ENCODE measurements at places on chromosomes 5 and 9.

GRCh38 chr9:88503845-88504764 is 30.9 kb upstream of the NXNL2 start:
- peaks cover 5% of the 10 kb centered on the region for H3K27me3 ChIP-seq
- no peak for DNase-seq
- no peak overlapping the region for H3K4me3 ChIP-seq
- no peak overlapping the region for H3K27ac ChIP-seq
- peaks cover 7% of the 10 kb centered on the region for H3K4me1 ChIP-seq

DNA sequence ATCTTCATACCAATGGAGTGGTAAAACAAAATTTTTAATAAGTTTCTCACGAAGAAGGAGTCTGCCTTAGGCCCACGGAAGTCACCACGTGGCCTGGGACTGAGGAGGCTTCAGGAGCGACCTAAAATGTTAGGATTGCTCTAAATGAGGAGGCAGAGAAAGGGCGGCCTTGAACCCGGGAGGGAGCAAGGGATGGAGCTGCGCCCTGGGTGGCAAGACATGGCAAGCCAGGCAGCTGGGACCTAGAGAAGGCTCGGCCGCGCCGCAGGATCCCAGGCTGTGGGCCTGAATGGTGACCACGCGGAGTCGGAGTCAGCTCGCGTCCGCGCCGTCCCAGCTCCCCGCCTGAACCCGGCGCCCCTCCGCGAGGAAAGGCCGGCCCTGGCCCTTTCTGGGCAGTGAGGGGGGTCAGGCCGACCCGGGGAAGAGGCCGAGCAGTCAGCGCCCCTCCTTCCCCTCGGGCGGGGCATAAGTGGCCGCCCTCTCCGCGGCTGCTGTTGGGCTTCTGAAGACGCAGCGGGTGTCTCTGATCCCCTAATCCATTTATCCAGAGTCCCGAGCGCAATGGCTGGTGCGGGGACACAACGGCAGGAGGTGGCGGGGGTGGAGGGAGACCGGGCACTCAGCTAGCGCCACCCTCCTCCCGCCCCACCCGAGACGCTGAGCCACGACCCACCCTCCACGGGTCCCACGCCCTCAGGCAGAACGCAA is 10.6 kb downstream of the IRX1 start:
- DNase-seq: no peak
- H3K4me1 ChIP-seq: peaks cover 11% of the 10 kb centered on the region
- H3K36me3 ChIP-seq: peaks cover 7% of the 10 kb centered on the region
- H3K4me3 ChIP-seq: no peak overlapping the region

DNA sequence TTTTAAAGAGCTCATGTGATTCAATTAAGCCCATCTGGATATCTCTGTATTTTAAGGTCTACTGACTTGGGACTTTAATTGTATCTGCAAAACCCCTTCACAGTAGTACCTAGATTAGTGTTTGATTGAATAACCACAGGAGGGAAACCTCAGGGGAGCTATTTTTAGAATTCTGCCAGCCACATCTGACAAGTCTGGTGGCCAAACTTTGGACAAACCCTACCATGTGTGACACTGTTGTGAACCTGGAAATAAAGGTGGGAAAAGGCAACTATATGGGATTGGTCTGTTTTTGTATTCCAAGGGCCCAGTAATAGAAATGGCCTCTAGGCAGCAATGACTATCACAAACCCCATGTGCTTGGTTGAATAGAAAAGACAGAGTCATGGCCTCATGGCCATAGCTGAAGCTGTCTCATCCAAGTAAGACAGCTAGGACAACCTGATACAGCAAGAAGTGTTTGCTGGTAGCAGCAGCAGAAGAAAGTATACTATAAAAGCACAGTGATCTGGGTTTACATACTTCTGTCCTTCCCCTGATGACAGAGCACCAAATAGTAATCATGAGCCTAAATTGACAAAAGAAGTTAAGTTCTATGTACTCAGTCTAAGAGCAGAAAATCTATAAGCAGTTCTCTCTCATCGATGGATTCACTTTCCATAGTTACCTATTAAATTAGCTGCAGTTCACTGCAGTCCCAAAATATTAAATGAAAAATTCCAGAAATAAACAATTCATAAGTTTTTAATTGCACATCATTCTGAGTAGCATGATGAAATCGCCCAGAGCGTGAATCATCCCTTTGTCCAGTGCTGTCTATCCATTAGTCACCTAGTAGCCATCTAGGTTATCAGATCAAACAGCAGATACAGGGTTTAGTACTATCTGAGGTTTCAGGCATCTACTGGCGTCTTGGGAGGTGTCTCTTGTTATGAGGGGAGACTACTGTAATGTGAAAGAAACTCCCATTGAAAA is 189.8 kb downstream of the ARHGAP26 start:
- H3K4me3 ChIP-seq: peak overlapping the region; percentile 38
- peak overlapping the region; percentile 62 for H3K27ac ChIP-seq
- no peaks in the 10 kb centered on the region for H3K27me3 ChIP-seq
- H3K36me3 ChIP-seq: peaks cover 18% of the 10 kb centered on the region
- H3K4me1 ChIP-seq: peaks cover 49% of the 10 kb centered on the region

DNA sequence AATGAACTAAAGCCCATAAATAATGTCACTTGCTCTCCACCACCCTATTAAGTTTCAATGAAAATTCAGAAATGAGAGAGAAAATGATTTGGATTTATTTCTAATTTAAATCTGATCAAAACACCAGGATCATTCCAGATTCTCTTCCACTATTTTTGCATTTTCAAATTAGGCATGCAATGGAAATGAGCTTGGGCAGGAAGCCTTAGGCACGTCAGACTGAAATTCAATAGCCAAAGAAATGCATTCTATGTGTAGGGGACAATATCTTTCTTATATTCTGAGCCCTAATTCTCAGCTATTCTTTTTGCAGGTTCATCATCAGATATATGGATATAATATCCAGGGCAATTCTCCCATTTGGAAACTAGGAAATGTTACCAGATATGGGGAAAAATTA is 132.8 kb downstream of the MCTP1 start:
- H3K36me3 ChIP-seq: peaks cover 15% of the 10 kb centered on the region
- H3K4me1 ChIP-seq: peaks cover 3% of the 10 kb centered on the region
- no peak overlapping the region for H3K27ac ChIP-seq
- H3K4me3 ChIP-seq: no peak overlapping the region
- peaks cover 8% of the 10 kb centered on the region for H3K27me3 ChIP-seq

DNA sequence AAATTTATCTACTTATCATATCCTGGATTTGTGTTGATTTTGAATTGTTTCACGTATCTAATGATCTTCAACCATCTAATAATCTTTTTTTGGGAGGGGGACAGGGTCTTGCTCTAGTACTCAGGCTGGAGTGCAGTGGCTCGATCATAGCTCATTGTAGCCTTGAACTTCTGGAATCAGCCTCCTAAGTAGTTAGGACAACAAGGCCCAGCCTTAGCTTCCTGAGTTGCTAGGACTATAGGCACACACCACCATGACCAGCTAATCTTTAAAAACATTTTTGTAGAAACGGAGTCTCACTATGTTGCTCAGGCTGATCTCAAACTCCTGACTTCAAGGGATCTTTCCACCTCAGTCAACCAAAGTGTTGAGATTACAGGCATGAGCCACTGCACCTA is 34.6 kb downstream of the MRPS27 start:
- H3K27me3 ChIP-seq: no peaks in the 10 kb centered on the region
- peaks cover 5% of the 10 kb centered on the region for H3K36me3 ChIP-seq
- no peaks in the 10 kb centered on the region for H3K4me1 ChIP-seq
- H3K4me3 ChIP-seq: no peak overlapping the region

GRCh38 chr5:143551820-143552251 is 148.3 kb upstream of the NR3C1 start:
- H3K4me1 ChIP-seq: peaks cover 9% of the 10 kb centered on the region
- peak overlapping the region; percentile 1 for H3K27ac ChIP-seq
- H3K36me3 ChIP-seq: peaks cover 6% of the 10 kb centered on the region
- DNase-seq: no peak
- H3K27me3 ChIP-seq: peaks cover 7% of the 10 kb centered on the region

DNA sequence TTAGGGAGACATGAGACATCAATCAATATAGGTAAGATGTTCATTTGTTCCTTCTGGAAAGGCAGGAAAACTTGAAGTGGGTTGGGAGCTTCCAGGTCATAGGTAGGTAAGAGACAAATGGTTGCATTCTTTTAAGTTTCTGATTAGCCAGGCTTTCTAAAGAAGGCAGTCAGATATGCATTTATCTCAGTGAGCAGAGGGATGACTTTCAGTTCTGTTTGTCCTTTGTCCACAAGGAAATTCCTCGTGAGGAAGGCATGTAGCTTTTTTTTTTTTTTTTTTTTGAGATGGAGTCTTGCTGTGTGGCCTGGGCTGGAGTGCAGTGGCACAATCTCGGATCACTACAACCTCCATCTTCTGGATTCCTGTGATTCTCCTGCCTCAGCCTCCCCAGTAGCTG is 155.3 kb upstream of the ABCA1 start:
- no peak overlapping the region for H3K27ac ChIP-seq
- no peaks in the 10 kb centered on the region for H3K4me1 ChIP-seq
- no peaks in the 10 kb centered on the region for H3K36me3 ChIP-seq
- H3K27me3 ChIP-seq: no peaks in the 10 kb centered on the region
- H3K4me3 ChIP-seq: no peak overlapping the region
- DNase-seq: no peak

- H3K36me3 ChIP-seq: no peaks in the 10 kb centered on the region
- H3K4me3 ChIP-seq: peak overlapping the region; percentile 37
- peaks cover 29% of the 10 kb centered on the region for H3K4me1 ChIP-seq
- DNase-seq: no peak
- H3K27me3 ChIP-seq: no peaks in the 10 kb centered on the region
Measured at GRCh38 chr5:59579101-59579823, 314.3 kb downstream of the PDE4D start.

- no peaks in the 10 kb centered on the region for H3K4me1 ChIP-seq
- no peak for DNase-seq
- no peaks in the 10 kb centered on the region for H3K36me3 ChIP-seq
- H3K27ac ChIP-seq: no peak overlapping the region
- no peaks in the 10 kb centered on the region for H3K27me3 ChIP-seq
Measured at GRCh38 chr9:35517552-35518224, 27.8 kb downstream of the RUSC2 start.

DNA sequence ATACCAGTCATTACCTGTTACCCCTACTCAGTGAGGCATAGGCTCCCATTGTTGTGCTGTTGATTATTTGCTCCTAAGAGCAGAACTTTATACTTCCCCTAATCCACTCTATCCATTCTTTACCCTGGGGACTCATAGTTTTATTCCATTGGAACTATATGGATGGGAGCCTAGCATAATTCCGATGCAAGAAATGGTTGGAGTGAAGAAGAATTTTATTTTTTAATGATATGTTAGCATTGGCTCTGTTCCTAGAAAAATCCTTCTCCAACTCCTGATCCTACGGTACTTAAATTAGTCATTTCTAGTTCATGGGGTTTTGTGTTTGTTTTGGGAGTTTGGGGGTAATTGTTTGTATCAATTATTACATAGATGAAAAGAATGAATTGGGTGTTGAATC is 191.5 kb downstream of the GOLPH3 start:
- no peaks in the 10 kb centered on the region for H3K36me3 ChIP-seq
- H3K4me1 ChIP-seq: no peaks in the 10 kb centered on the region
- no peak overlapping the region for H3K4me3 ChIP-seq
- no peak overlapping the region for H3K27ac ChIP-seq
- peaks cover 2% of the 10 kb centered on the region for H3K27me3 ChIP-seq

DNA sequence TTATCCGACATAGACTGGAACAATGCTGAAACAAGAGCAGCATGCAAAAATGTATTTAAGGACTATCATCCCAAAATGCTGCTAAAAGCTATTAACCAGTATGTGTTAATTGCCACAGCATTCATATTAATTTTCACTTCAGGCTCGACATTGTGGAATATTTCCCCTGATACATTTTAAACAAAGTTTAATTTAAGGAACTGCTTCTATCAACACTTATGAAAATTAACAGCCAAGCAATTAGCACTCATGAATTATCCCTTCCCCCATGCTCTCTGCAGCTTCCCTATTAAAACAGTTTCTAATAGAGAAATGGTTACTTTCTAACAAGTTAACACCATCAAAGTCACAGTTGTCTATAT is 54.8 kb downstream of the MAPKAP1 start:
- H3K27me3 ChIP-seq: no peaks in the 10 kb centered on the region
- peaks cover 31% of the 10 kb centered on the region for H3K4me1 ChIP-seq
- H3K36me3 ChIP-seq: no peaks in the 10 kb centered on the region
- DNase-seq: no peak

GRCh38 chr5:133393776-133394476 is 218.4 kb downstream of the FSTL4 start:
- H3K4me1 ChIP-seq: peaks cover 28% of the 10 kb centered on the region
- DNase-seq: peak; percentile 50
- no peak overlapping the region for H3K4me3 ChIP-seq

- no peaks in the 10 kb centered on the region for H3K4me1 ChIP-seq
- no peak overlapping the region for H3K27ac ChIP-seq
- H3K27me3 ChIP-seq: peaks cover 16% of the 10 kb centered on the region
- no peak for DNase-seq
- H3K36me3 ChIP-seq: no peaks in the 10 kb centered on the region
Measured at GRCh38 chr5:175246889-175247520, 197.0 kb downstream of the DRD1 start.

GRCh38 chr5:38538161-38538560 is 18.3 kb downstream of the LIFR start:
- no peak for DNase-seq

GRCh38 chr9:95841377-95841776 is 34.1 kb upstream of the ERCC6L2 start:
- peaks cover 4% of the 10 kb centered on the region for H3K4me1 ChIP-seq
- H3K4me3 ChIP-seq: no peak overlapping the region
- H3K27me3 ChIP-seq: no peaks in the 10 kb centered on the region

Data from natural killer cell treated with Interleukin-12 subunit alpha and Interleukin-12 subunit beta and Interleukin-15 and Interleukin-18, amount 100 ng/mL, for 72 hours (primary cell).